Hepatocyte (in vitro differentiated cells): ENCODE measurements at places on chromosomes 12 and 14. TPM values are rescaled to one million over a fixed set of nuclear protein-coding genes. Genes with fewer than 3 reads are reported as not detected.

The PTGDR gene
- polyA plus RNA-seq = 2.2 and 3.5 TPM in 2 replicates

The CACNA2D4 gene
- polyA plus RNA-seq = 2.1 and 5.7 TPM in 2 replicates

The MTHFD1 gene
- polyA plus RNA-seq = 24.4 and 31.9 TPM in 2 replicates

The ALX1 gene
- polyA plus RNA-seq = 3.8 and 5.7 TPM in 2 replicates

The CCDC88C gene
- 4.3 and 5.9 TPM in 2 replicates for polyA plus RNA-seq

The SYCP3 gene
- polyA plus RNA-seq = 1.0 and 1.2 TPM in 2 replicates

The TAS2R42 gene
- polyA plus RNA-seq = 0.39 TPM in 1 of 2 replicates, not detected in the other

The IL26 gene
- not detected in 2 replicates for polyA plus RNA-seq

The ASB2 gene
- polyA plus RNA-seq = 0.27 and 0.32 TPM in 2 replicates

The SYNDIG1L gene
- 0.40 TPM in 1 of 2 replicates, not detected in the other for polyA plus RNA-seq

- DNase-seq = no peak
Measured at GRCh38 chr12:130990034-130990433, 36.3 kb downstream of the ADGRD1 start.

DNA sequence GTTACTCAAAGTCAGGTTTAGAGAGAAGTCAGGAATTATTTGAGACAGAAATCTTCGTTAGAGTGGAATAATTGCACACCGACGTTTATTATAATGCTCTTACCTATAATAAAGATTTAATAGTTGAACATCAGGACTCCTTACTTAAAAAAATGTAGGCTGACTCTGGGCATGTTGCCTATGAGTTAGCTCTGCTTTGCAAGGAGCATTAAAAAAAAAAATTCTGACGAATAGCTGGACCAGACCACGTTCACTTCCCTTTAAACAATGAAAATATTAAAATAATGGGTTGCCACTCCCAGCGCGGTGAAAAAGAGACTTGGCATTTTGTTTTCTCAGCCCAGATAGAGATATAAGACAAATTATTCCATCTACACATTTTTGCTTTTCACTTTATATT, 574 bp upstream of the FANCM start:
- peak; percentile 8 for DNase-seq

DNA sequence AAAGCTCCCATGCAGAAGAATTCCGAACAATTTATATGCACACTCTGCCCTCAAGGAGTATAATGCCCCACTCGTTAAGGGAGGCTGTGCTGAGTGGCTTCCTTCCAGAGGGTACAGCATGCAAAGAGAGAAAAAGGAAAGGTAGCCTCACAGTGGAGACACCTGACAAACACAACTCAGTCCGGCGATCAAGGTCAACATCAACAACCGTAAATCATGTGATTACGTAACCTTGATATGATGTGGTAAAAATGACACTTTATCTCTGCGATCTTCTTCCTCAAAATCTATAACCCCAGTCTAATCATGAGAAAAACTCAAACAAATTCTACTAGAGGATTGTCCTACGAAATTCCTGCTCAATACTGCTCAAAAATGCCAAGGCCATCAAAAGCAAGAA, 400.5 kb upstream of the CCDC196 start:
- no peak for DNase-seq

DNA sequence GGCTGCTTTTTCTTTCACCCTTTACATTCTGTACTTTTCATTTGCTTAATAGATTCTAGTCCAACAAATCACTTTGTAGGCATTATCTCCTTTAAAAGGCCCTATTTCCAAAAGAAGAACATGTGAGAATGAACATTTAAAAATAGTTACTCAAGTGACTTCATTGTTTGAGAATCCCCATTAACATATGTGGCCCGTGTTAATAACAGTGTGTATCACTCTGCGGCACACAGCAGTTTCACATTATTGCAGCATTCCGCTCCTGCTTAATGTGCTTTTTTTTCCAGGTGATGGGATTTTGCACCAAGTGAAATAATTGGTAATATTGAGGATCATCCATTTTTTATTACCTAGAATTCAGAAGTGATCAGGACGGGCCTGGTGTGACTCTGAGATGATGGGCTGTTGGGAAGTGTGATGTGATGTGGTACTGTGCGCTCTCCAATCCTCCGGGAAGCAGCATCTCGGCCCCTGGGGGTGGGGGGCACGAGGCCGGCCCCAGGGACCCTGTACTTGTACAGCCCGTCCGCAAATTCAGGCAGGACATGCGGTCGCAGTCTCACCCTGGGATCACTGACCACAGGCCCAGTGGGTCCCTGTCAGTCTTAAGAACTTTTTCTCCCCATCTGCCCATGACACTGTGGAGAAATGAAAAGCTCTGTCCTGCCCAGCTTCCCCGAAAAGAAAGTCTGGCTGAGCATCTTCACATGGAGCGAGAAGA, 32.9 kb downstream of the SLC15A4 start:
- no peak for DNase-seq

GRCh38 chr12:10750385-10750727, 27.2 kb upstream of the YBX3 start:
- DNase-seq = no peak

DNA sequence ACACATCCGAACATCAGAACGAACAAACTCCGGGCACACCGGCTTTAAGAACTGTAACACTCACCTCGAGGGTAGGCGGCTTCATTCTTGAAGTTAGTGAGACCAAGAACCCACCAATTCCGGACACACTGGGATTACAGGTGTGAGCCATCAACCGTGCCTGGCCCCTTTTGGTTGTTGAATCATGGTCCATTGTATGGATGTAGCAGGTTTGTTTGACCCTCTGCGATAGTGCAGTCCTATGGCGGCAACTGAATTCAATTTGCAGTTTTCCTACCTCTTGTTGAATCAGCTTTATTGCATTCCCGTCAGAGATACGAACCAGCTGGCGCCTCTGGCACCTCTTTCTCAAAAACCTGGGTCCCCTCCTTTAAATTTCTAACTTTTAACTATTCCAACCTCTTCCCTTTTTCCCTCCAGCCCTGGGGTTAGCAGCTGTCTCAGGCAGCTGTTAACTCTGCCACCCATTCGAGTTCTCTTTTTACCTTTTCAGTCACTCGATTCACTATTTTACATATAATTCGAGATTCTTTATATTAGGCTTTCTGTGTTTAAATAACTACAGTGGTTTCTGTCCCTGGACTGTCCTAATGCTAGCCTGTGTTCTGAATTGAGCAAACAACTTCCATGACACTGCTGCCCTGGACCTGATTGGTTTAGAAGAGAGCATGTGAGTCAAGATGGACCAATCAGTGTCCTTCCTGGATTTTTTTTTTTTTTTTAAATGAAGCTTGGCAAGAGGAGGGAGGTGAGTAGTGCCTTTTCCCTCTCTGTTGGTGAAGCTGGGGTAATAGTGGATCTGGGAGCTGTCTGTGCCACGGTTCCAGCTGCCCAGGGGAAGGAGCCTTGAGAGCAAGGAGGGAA, 261.5 kb downstream of the PCNX1 start:
- DNase-seq = no peak

DNA sequence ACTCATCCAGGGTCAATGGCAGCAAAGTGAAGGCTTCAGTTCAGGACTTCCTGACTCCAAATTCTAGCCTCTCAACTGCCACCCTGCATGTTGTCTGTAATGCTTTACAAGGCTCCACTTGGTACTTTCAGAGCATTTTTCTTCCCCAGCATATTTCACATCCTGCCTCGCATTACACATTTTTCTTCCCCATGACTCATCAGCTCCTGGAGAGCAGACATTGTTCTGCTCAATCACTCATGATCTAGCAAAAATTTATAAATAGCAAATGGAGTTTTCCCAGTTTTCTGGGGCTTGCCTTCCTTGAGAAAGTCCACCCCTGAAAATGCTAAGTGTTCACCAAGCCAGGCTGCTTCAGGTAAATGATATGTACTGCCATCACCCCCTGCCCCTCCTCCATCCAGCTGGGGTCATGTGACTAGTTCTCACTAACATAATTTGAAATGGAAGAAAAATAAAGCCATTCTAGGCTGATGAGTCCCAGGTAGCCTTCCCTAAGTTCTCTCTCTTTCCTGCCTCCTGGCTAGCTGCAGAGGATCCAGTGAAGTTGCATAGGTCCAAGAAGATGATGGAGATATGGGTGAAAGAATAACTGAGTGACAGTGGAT, 69.4 kb downstream of the ARMH4 start:
- peak; percentile 52 for DNase-seq

GRCh38 chr12:112656141-112656540, 135.4 kb upstream of the RPH3A start:
- DNase-seq = no peak

DNA sequence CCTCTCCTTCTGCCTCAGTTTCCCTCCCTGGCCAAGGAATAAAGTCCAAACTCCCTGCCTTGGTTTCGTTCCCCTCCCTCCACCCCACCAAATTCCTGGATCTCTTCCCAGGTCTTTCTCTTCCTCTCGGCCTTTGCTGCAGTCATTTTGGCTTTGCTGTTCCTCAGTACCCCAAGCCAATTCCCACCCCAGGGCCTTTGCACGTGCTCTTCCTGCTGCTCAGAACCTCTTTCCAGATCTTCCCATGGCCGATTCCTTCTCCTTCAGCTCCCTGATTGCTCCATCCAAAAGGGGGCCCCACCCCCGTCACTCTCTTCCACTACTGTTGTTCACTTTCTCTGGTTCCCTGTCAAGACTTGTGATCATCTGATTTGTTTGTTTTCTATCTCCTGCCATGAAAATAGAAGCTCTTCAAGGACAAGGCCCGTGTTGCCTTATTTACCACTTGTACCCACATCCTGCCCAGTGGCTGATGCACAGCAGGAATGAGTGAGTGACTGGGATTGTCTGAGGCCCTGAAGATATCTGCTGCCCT, 3.1 kb downstream of the HNF1A start:
- DNase-seq = peak; percentile 58

- DNase-seq = peak; percentile 18
Measured at GRCh38 chr12:8678661-8679111, 16.1 kb upstream of the MFAP5 start.

GRCh38 chr12:64170024-64170423, 52.1 kb downstream of the KICS2 start:
- DNase-seq = no peak

GRCh38 chr12:44015333-44015941, 179.6 kb downstream of the TMEM117 start:
- DNase-seq = peak; percentile 70

DNA sequence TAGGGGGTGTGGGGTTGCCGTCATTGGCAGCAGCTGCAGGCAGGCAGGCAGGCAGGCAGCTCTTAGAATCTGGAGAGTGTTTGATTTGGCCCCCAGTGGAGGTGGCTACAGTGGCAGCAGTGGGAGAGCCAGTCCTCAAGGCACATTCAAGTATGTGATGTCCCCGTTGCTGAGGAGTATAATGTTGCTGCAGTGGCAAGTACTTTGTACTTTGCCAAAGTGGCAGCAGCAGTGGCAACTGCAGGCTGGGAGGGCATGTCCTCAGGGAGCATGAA, 147.1 kb downstream of the PAPOLA start:
- DNase-seq = no peak

DNA sequence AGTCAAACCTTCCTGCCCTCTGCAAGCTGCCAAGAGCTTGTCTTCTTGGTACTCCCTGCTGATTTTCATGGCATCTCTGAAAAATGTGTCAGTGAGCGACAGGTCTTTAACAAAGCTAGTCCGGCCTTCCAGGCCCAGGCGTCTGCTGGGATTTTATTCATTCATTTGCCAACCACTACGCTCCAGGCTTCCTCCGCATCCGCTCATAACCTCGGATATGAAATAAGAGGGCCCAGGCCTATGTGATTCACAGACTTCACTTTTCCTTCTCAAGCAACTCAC, 13.8 kb downstream of the TSPAN9 start:
- DNase-seq = no peak

DNA sequence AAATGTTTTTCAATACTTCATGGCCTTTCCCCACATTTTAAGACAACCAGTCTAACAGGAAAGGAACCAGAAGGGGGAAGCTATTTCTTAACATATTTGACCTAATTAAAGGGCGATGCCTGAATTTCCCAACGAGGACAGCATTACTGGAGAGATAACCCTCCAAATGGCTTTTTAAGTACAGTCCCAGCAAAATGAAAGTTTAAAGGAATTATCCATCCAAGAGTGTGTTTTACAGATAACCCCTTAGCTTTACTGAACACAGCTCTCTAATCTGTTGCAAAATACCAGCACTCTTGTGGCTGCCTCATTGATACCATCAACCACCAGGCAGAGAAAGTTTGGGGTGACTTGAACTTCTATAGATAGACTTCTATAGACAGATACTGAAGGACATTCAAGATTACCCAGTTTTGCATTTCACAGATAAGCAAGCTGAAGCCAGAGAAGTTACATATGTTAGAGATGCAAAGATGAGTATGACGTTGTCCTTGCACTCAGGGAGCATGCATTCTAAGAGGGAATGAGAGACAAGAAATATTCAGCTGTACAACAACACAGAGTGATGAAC, 41.3 kb upstream of the DUSP6 start:
- no peak for DNase-seq

DNA sequence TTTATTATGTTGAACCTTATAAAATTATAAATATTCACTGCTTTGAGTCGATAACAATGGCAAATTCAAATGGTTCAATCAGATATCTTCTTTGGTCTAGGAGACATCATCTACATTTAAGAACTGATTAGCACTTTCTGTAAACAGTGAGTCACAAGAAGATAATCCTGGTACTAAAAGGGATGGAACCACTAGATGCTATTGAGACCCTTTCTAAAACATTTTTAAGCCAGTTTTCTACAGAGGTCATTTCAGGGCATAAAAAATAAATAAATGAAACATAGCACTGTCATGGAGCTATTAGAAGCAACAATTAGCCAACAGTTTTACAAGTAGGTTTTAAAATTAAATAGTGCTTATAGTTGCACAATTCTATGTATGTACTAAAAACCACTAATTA, 212.2 kb downstream of the DUSP6 start:
- no peak for DNase-seq

DNA sequence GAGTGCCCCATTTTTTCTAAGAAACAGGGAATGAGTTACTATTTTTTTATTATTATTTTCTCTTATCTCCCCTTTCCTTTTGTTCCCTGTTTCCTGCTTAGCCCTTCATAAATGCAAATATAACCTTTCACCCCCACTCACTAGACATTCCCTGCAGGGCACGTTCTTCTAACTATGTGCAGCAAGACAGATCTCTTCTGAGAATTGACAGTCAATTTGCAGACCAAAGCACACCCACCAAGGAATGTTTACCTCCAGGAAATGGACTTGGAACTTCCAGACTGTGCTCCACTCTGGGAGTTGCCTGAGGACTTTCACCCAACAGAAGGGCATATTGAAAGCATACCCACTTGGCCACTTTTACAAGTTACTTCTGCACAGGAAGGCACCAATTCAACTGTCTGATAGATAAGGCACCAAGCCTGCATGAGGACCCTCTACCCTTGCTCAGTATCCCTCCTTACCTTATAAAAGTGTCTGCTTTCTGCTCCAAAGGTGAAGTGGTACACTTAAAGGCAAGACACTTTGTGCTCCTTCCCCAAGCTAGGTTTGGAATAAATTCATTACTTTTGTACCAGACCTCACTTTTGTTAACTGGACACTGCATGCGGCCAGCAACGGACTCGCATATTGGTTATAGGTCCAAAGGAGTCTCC, 6.5 kb downstream of the TAS2R19 start:
- DNase-seq = peak; percentile 49

DNA sequence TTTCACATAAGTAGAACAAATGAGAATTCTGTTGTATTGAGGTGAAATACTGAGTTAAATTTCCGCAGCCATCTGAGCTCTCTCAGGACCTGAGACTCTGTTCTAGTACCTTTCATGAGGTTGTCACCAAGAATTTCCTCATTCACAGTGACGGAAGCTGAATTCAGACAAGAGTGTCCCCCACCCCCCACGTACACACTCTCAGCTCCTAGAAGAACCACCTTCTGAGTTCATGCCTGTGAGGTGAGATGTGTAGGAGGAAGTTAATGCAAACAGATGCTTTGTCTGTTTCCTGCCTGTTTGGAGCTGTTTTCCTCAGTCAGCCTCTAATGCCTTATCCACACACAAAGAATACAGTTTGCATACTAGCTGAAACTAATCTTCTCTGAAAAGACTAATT, 18.2 kb downstream of the BICDL1 start:
- no peak for DNase-seq

- peak; percentile 12 for DNase-seq
Measured at GRCh38 chr12:127621366-127621765, 645.6 kb upstream of the TMEM132C start.
